Stimulated activated CD8-positive, alpha-beta memory T cell treated with anti-CD3 and anti-CD28 coated beads, Interleukin-7, amount 100 ng/mL, for 24 hours (primary cell): ENCODE measurements at places on chromosomes 13 and 19.

- no peak for DNase-seq
Measured at GRCh38 chr13:52034616-52035226, 10.2 kb downstream of the UTP14C start.

- no peak for DNase-seq
Measured at GRCh38 chr13:33250609-33251008, 34.9 kb downstream of the STARD13 start.

- no peak for DNase-seq
Measured at GRCh38 chr13:113210833-113211232, 1.4 kb downstream of the CUL4A start.

DNA sequence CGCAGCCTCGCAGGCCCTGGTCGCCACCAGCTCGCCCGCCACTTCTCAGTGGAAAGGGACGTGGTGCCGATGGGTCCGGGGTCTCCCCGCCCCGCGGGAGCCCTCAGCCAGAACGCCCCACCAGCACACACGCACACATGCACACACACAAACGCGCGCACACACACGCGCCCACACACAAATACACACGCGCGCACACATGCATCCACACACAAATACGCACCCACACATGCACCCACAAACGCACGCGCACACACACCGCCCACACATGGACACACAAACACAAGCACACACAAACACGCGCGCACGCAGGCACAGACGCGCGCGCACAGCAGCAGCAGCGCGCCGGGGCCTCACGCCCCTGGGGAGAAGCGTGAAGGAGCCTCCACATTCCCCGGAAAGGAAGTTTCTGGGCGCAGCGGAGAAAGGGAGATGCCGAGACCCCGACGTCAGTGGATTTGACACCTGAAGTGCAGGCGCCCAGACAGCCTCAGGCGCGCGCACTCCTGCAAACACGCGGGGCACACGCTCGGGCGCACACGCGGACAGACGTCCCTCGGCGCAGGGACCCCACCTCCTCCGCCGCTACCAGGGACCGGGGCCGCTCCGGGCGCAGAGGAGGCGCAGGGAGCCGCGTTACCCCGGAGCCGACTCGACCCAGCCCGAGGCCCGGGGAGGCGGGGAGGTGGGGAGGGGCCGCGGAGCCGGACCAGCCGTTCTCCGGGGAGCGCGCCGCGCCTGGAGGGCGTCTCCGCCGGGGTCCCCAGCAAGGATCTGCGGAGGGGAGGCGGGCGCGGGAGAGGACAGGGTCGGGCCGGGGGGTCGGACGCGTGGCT, 622 bp downstream of the RASA3 start:
- no peak for DNase-seq

- DNase-seq: no peak
Measured at GRCh38 chr19:40191836-40192646, 815 bp downstream of the MAP3K10 start.

GRCh38 chr13:113839536-113840204, 24.2 kb downstream of the GAS6 start:
- no peak for DNase-seq

GRCh38 chr13:47611664-47612288, 389.3 kb downstream of the SUCLA2 start:
- DNase-seq: no peak

- DNase-seq: no peak
Measured at GRCh38 chr19:30799865-30800755, 427.9 kb downstream of the ZNF536 start.

GRCh38 chr13:114064450-114065140, 67.8 kb downstream of the RASA3 start:
- DNase-seq: no peak

- no peak for DNase-seq
Measured at GRCh38 chr13:51856998-51857397, 4.8 kb upstream of the CCDC70 start.

- no peak for DNase-seq
Measured at GRCh38 chr19:53647350-53647749, 15.6 kb downstream of the DPRX start.

- DNase-seq: no peak
Measured at GRCh38 chr13:85535316-85536084, 263.7 kb downstream of the SLITRK6 start.

DNA sequence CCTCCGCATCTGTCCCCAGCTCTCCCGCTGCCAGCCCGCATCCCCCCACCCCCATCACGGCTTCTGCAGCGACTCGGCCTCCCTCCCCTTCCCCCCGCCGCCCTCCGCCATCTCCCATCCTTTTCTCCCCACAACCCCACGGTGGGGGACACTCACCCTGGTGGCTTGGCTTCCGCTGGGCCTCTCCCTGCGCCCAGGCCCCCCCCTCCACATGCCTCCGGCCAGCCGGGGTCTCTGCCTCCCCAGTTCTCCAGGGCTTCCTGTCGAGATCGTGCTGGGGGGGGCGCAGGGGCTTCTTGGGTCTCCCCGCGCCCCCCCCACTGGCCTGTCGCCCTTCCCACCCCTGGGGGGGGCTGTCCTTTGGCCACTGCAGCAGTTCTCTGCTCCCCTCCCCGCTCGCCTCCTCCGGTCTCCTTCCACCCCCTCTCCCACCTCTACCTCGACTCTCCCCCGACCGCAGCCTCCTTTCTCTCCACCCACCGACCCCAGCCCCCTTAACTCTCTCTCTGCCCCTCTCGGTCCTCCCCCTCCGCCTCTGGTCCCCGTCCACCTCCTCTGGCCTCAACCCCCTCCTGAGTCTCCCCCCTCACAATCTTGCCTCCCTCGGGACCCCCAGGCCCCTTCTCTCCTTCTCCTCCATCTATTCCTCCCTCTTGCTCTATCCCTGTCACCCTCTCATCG, 17.1 kb downstream of the LRRC4B start:
- no peak for DNase-seq

GRCh38 chr13:20938302-20938701, 35.8 kb upstream of the XPO4 start:
- DNase-seq: no peak

DNA sequence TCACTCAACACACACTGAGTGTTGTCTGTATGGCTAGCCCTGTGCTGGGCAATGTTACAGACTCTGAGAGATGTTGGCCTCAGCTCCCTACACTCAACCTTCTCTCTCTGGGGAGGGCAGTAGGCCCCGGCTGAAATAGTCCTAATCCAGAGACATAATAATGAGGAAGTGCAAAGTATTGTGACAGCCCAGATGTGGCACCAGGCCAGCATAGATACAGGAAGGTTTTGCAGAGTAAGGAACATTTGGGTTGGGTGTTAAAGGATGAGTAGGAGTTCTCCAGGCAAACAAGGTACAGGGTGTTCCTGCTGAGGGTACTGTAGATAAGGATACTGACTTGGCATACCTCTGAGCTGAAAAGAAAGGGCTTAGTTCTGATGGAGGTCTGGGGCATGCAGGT, 2.4 kb downstream of the LIN7B start:
- DNase-seq: no peak

GRCh38 chr13:59178344-59178743, 985.4 kb downstream of the DIAPH3 start:
- no peak for DNase-seq

- DNase-seq: no peak
Measured at GRCh38 chr13:32823597-32823996, 192.6 kb upstream of the KL start.

GRCh38 chr19:13817615-13818371, 22.6 kb downstream of the ZSWIM4 start:
- DNase-seq: no peak

GRCh38 chr13:52399046-52399445, 6.9 kb downstream of the THSD1 start:
- no peak for DNase-seq

GRCh38 chr13:101614491-101614890, 162.0 kb downstream of the ITGBL1 start:
- no peak for DNase-seq

DNA sequence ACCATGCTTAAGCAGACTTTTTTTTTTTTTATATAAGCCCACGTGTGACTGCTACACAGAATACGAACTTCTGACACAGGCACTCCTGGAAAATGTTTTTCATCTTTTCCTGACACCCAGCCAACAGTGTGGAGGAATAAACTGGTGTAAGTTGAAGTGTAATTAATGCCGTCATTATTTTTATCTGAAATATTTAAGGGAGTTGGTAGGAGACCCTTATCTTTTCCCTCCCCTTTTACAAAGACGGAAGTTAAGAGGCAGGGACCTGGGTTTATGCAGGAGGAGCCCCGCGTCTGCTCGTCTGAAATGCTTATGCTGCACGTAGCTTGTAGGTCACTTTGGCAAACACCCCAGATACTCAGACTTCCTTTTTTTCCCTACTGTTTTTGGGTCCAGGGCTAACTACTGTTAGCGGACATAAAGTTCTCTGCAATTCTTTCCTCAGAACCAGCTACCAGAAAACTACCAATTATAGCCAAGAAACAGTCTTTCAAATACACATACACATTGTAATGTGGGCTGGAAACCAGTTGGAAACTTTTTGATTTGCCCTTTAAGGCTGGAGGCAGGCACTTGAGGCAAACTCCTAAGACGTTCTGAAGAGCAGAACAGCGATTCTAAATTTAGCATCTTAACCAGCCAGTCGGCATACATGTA, 50.8 kb downstream of the EFNB2 start:
- DNase-seq: no peak

GRCh38 chr19:54462655-54463530, 685 bp downstream of the LENG9 start:
- DNase-seq: no peak

DNA sequence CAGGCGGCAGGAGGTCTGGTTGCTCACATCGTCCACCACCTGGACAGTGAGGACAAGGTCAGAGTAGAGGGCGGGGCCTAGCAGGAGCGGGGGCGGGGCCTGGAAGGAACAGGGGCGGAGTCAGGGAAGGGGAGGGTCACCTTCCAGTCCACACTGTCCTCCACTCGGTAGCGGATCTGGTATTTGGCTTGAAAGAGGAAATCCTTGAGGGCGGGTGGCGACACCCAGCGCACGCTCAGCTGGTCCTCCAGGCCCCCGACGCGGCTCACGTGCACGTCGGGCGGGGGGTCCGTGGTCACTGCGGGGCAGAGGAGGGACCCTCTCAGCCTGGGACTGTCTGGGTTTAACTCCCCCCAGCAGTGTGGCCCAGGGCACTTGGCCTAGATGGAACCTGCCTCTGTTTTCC, 8.2 kb downstream of the REX1BD start:
- no peak for DNase-seq

DNA sequence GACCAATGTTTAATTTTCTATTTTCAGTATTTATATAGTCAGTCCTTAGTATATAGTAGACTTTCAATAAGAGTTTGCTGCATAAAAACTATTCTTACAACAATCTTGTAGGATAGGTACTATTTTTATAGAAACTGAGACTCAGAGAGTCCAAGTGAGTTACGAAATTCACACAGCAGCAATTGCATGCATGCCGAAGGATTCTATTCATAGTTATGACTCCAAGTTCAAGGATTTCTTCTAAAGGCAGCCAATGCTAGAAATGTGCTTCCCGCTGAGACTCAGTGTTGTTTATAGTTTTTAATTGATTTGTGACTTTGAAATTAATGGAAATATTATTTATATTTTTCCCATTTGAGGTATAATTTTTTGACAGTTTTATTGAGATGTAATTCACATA, 62.7 kb upstream of the CSNK1A1L start:
- DNase-seq: no peak

DNA sequence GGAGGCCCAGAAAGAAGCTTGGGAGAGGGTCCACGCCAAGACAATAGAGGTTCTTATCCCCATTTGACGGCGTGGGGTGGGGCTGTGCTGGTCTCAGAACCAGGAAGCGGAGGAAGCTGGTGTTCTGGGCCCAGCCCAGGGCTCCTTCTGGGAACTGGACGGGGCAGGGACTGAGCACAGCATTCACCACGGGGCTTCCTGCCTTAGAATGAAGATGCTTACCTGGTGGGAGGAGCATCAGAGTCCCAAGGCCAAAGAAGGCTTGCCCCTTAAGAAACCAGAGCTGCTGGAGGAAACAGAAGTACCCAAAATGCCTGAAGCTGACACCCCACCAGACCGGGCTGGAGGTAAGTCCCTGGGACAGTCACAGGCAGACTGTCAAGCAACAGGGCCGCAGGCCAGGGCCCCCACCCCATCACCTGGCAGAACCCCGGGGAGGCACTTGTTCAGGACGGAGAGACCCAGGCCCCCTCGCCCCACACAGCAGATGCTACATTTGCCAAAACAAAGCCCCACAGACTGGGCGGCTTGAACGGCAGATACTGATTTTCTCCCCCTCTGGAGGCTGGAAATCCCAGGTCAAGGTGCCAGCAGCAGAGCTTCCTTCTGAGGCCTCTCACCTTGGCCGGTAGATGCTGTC, 17.8 kb upstream of the IGLON5 start:
- no peak for DNase-seq

GRCh38 chr13:102584434-102584833, 12.4 kb upstream of the TPP2 start:
- DNase-seq: no peak
